ENCODE measurements at places on chromosomes 3 and 15. TPM values are rescaled to one million over a fixed set of nuclear protein-coding genes. Genes with fewer than 3 reads are reported as not detected.

SOX14 gene
- total RNA-seq: not detected

SPSB4 gene
- not detected for total RNA-seq

- DNase-seq: no peak
These were observed 85.9 kb downstream of the NR2F2 start for GRCh38 chr15:96416218-96416933.

- no peak for DNase-seq
These were observed 92.1 kb upstream of the GPR149 start for GRCh38 chr3:154522036-154522602.

GRCh38 chr3:37453393-37454389, 279.3 kb upstream of the LRRFIP2 start:
- peak; percentile 10 for DNase-seq

DNA sequence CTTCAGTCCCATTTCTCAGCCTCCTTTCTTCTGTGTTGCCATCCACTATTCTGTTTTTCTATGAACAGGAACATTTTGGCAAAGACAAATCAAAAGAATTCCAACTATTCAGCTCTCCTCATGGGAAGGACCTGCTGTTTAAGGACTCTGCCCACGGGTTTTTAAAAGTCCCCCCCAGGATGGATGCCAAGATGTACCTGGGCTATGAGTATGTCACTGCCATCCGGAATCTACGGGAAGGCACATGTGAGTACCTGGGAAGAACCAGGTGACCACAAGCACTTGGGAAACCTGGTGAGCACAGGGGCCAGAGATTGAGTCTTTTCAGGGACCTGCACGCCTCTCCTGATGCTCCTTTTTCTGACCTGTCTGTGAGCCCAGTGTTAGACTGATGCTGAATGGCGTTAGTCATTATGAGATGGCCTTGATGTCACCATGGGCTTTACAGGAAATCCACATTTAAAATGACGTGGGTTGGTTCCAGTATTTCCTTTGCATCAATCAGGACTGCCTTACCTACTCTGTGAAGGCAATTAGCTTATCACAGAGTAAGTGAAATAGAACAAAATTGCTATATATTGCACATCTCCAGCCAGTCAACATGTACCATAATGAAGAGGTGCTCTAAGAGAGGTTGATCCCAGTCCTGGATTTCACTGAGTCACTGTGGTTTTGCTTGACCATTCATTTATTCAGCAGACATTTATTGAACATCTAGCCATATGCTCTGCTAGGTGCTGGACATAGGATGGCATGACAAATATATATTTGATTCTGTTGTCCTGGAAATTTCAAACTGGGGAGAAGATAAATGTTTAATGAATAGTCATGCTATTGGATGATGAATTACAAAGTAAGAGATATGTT, 11.7 kb downstream of the TF start:
- DNase-seq: no peak

DNA sequence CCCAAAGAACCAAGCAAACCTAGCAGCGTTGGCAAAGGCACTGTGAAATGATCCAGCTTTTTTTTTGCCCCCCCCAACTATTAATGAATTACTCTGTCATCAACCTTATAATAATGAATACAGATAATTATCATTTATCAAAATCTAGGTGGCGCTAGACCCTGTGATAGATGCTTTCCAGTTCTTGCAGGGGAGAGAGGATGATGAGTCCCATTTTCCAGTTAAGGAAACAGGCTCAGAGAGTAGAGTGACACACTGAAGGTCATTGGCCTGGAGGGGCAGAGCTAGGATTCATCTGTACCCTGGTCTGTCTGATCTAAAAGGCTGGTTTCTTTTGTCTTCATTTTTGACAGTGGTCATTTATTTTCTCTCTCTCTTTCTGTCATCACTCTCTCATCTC, 5.0 kb downstream of the ACOX2 start:
- no peak for DNase-seq

- DNase-seq: no peak
These were observed 241.4 kb upstream of the EOMES start for GRCh38 chr3:27963519-27963918.

GRCh38 chr3:14279626-14280061, 101.0 kb downstream of the LSM3 start:
- DNase-seq: no peak

GRCh38 chr3:102069211-102069662, 219.9 kb downstream of the NFKBIZ start:
- DNase-seq: no peak

SKOR1 gene
- total RNA-seq: 0.10 TPM

TERC gene
- 8.4 TPM for total RNA-seq
